Astrocyte of the hippocampus (primary cell): ENCODE measurements at places on chromosomes 3 and 15.
A peak's percentile ranks its signal among the peaks of the same experiment; 100 is the strongest.

DNA sequence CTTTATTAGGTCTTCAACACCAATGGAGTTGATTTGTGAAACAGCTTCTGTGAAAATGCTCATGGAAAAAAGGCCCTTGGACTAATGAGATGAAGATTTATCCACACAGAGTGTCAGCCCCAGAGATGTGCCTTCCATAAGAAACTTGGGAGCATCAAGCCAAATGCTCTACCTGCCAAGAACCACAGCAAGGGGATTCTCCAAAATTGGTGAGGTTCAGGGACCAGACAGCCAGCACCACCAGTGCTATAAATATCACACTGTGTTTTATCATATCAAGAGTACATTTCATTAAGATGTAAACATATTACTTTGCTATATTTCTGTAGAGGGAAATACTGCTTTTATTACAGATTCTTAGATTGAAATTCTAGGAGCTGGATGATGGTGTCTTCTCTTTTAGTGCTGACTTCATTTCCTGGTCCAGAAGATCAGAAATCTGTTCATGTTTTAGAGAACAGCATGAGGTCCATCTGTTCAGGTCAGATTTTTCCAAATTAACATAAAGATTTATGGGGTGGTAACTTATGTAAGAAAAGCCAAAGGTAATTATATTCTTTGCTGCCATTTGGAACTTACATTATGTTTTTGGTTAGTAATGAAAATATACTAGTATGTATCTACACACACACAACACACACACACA is 17.7 kb downstream of the SLC35G2 start:
- DNase-seq, result no peak

GRCh38 chr3:33372218-33373081 is 67.8 kb downstream of the UBP1 start:
- peak; percentile 80 for DNase-seq

GRCh38 chr3:124985349-124985748 is 50.8 kb upstream of the MUC13 start:
- DNase-seq, result peak; percentile 46

GRCh38 chr15:71698030-71698429 is 112.3 kb upstream of the NR2E3 start:
- no peak for DNase-seq

DNA sequence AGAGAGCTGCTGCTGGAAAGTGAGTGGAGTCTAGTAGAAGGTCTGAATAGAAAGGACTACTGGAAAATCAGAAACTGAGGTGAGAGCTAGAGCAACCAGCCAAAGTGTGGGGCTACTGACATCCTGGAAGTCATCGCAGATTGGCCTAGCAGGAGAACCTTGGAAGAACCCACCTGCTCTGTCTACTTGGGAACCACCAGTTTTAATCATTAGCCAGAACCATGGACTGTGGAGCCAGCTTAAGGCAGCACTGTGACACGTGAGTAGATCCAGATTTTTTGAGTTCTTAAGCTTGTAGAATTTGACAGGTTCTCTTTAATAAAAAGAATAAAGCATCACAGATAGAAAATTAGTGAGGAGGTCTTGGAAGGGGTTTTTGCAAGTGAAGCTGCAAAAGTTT is 179.1 kb upstream of the PEX5L start:
- DNase-seq, result no peak

GRCh38 chr3:151426341-151426657 is 34.6 kb downstream of the IGSF10 start:
- no peak for DNase-seq

DNA sequence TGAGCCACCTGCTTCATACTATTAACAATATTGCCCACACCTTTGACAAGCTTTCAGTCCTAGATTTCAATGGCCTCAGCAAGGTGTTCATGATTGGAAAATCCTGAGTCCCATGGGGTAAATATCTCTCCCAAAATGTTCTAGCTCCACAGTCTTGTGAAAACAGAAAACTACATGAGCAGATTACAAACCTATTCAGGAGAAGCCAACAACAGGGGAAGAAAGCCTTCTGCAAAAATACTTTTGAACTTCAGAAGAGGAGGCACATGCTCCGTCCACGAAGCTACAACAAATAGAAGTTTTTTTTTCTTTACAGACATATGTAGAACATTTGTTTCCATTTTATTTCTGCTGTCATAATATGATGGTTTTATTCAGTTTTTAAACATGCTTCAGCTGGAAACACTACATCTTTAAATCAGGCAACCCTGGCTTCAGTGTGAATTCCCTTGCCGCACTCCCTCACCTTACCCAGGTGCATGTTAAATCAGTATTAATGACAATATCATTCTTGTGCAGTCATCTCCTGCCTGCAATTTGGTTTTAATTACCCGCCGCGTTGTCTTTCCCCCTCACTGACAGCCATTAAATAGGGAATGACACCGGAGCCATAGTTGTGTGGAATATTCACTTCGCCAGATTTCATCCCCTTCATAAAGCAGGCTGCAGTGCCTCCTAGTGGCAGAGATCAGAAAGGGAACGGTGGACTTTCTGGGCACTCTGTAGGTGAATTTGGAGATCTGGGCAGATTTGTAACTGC is 725.5 kb upstream of the ARRDC4 start:
- DNase-seq, result peak; percentile 65

DNA sequence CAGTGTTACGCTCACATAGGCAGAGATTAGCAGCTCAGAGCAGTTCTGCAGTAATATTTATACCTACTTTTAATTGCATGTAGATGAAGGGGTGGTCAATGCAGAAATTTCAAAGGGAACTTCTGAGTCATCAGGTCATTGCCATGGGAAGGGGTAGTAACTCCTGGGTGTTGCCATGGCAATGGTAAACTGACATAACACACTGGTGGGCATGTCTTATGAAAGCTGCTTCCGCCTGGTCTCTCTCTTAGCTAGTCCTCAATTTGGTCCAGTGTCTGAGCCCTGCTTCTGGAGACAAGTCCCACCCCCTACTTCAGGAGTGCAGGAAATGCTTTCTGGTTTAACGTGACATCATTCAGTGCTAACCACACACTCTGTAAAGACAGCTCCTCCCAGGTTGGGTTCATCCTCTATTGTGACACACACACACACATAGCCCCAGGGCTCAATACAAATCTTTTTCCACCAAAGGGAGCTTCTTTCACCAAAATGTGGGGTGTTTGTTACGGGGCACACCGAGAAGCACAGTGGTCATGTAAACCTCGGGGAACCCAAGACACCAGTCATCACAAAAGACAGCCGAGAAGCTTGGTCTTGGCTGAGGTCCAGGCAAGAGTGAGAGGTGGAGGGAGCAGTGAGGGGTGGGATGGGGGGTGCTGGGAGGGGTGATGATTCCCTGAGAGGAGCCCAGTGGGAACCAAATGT is 74.5 kb downstream of the TLE3 start:
- peak; percentile 82 for DNase-seq

GRCh38 chr15:92882697-92883162 is 17.4 kb upstream of the CHD2 start:
- DNase-seq, result no peak

DNA sequence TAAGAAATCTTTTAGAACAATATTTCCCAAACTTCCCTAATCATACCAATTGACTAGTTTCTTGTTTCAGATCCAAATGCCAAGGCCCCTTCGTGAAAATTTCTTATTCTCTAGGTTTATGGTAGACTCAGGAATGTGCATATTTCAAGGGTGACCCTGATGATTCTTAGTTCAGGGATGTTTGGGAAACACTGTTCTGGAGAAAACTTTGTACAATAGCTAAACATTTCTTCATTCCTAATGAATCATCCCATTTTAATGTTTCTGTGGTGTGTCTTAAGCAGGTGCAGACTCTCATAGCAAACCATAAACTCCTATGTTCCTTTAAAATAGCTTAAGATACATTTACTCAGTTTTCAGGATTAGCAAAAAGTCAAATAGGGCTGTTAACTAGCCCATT is 314.5 kb downstream of the TIGIT start:
- peak; percentile 81 for DNase-seq
